ENCODE measurements at places on chromosomes 4 and X.

DNA sequence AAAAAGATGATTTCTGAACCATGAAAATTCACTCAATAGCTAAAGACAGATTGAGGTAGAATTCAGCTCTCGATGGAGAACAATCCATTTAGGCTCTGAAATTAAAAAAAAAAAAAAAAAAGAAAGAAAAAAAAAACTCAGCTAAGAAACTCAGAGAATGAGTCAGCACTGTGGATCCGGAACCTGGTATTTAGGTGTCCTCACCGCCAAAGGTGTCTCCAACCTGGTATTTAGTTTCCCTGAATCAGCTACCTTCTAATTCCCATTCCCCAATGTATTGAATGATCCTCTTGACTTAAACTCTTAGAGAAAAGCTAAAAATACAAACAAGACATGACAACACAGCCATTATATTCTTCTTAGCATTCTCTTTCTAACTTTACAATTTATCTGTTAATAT lies 150.3 kb upstream of the RASGEF1B start:
- no peak for DNase-seq

DNA sequence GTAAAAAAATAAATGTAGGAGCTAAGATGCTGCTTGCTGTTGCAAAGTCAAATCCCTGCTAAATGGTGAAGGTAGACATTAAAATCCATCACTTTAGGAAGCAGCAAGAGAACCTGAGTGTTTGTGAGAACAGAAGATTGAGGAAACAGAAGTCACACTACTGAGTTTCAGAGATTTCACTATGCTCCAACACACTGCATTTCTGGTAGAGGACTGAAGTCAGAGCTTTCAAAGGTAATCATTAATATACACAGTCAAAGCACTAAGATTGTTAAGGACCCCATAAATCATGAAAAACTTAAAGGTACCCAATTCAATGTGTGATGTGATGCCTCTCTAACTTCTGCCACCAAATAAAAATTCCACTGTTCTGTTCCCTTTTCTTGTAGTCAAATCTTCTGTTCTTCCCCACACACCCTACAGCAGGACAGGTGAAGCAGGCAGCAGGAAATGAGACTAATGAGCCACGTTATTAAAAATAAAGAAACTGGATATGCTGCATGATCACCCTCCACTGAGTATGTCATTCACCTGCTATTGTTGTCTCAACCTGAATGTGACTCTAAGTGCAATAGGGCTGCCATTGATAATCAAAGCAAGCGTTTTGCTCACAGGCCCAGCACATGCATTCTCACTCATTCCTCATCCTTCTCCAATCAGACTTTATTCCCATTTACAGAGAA lies 28.9 kb upstream of the APELA start:
- DNase-seq = no peak

GRCh38 chr4:6200011-6200921 lies at the start of gene JAKMIP1:
JAKMIP1 (minus strand) TSS chr4:6200549; CDS start chr4:6112850, 87,699 bp downstream.
- DNase-seq = peak; percentile 21

- DNase-seq = no peak
Observed at GRCh38 chr4:42750091-42750490, 93.2 kb upstream of the ATP8A1 start.

DNA sequence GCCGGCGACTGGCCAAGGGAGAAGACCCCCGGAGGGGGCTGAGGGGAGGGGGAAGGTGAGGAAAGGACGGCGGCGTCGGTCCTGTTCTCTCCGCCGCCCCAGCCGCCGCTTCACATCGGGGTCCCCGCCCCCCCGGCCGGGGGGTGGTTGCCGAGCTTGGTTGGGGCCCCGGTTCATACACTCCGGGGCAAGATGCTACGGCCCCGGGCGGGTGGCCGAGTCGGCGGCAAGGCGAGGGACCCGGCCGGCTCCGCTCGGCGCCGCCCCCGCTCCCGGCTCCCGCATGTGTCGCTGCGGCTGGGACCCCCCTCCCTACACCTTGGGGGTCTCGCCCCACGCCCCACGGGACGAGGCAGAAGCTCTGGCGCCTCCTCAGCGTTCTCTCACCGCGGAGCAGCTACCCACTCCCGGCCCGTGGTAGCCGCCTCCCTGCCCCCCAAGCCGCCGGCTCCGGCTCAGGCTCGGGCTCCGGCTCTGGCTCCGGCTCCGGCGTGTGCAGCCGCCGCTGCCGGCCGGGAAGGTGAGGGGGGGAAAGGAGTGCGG lies 461 bp downstream of the FBXW7 start:
- peak; percentile 13 for DNase-seq

DNA sequence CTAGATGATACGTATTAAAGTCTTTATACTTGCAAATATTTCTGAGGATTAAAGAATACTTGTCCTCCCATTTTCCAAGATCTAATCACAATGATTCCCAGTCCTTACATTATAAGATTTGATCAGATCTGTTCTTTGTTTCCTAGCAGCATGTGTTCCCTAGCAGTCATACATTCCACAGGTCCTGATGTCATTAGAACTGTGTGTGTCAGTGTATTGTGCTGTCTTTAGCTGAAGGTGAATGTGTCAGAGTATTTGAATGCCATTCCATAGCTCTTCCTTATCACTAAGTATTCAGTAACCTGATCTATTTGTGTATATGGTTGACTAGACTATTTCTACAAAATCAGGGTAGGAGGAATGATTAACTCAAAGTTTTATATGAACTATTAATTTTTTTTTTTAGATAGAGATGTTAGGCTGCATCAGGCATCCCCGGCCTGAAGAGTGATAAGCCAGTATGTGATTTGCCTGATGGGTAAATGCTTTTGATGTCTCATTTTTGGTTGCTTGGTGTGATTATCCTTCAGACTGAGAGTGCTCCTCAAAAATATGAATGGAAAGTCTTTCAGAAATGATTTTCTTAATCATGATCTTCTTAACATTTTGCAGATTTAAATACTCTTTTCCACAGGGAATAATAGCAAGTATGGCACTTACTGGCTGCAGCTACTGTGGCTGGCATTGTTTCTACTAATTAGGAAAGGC lies 4.4 kb downstream of the ADGRL3 start:
- DNase-seq = peak; percentile 81

DNA sequence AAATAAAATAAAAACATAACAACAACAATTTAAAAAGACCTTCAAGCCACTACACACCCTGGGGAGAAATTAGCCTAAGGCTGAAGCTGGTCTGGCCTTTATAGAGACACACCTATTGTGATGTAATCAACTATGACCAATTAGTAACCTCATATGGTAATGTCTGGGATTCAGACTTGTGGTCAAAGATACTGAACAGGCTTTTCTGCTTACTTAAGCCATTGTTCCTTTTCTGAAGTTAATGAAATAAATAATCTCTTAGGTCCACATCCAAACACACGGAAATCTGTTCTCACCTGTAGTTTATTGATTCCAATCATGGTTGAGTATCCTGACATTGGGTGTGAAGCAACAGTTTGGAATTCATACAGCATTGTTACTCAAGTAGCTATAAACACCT lies 152.5 kb downstream of the PLS3 start:
- DNase-seq = no peak

GRCh38 chrX:106954041-106954440 lies 33.8 kb downstream of the CLDN2 start:
- DNase-seq = no peak

DNA sequence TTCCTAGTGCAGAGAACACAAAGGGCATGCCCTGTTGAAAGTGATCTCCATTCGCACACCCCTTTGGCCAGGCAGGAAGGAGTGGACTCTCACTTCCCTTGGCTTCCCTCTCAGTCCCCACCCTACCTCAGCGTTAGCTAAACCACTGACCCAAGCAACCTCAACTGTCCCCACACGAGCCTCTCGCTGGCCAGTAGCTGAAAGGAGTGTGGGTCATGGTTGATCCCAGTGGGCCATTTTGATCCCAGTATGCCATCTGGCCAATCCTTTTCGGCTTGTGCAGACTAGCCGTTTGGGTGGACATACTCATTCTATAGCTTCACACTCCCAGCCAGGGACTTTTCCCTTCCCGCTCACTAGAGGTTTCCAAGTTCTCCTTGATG lies 24.4 kb upstream of the BCORL1 start:
- DNase-seq = no peak

DNA sequence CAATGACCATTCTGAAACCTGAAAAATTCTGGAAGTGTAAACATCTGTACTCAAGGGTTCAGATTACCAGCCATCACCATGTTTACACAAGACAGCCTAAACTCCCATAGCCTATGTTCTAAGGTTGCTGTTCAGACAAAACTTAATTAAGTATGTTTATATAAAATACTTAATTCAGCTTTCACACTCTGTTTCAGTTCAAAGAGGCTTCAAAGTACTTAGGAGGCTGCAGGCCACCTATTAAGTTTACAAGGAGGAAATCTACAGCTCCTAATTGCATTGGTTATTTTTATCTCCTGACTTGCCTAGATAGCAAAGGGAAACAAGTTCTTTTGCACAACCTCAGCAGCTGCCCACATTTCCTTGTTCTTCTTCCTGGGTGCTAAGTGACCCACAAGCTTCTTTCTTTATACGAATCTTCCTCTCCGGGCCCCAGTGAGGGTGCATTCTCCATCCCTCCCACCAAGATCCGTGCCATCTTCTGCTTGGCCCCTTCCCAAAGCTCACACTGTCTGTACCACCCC lies 2.0 kb downstream of the GAK start:
- no peak for DNase-seq

DNA sequence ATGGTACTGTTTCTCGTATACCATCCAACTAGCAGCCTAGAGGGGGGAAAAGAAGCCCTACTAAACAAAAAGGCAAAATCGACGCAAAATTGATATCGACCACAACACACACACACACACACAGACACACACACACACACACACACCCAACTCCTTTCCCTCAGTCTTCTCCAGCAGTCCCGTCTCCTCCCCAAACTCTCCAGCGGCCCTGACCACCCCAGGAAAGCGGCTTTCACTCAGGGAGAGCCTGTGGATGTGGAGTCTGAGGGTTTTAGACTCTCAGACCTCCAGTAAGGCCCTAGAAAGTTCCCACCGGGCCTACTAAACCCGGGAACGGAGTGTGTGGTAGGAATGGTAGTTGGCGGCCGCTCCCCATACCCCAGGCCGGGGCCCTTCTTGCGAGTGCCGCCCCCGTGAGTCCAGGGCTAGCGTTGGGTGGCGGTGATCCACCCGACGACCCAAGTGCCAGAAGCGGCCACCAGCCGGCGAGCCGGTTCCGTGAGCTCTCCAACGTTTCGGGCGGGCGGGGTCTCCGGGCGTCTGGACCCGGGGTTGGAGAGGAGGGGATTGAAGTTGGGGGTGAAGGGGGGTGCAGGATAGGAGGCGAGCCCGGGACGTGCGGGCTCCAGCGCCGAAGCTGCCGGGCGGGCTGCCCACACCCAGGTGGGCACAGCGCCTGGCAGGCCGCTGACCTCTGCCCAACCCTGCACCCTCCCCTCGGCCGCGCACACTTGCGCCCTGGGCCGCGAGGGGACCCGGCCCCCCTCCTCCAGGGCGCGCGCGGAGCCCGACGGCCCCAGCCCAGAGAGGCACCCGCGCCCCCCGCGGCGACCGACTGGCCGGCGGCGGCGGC lies 13.7 kb downstream of the ARX start:
- DNase-seq = no peak

DNA sequence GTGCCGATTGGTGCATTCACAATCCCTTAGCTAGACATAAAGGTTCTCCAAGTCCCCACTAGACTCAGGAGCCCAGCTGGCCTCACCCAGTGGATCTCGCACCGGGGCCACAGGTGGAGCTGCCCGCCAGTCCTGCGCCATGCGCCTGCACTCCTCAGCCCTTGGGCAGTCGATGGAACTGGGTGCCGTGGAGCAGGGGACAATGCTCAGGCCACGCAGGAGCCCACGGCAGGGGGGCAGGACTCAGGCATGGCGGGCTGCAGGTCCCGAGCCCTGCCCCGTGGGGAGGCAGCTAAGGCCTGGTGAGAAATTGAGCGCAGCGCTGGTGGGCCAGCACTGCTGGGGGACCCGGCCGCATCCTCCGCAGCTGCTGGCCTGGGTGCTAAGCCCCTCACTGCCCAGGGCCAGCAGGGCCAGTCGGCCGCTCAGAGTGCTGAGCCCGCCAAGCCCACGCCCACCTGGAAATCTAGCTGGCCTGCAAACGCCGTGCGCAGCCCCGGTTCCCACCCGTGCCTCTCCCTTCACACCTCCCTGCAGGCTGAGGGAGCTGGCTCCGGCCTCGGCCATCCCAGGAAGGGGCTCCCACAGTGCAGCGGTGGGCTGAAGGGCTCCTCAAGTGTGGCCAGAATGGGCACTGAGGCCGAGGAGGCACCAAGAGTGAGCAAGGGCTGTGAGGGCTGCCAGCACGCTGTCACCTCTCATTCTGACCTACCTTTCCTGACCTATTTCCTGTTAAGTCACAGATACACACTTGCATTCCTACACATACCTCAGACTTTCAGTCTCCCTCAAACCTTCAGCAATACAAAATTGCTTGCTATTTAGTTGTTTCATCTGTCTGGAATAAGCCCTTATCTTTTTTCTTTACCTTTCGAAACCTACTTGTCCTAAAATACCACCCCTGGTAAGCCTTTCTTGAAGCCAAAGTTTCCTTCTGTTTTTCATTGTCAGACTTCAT lies 20.7 kb downstream of the UBE2K start:
- DNase-seq = no peak

GRCh38 chr4:26343038-26343398 lies 22.2 kb downstream of the RBPJ start:
- DNase-seq = peak; percentile 26

- peak; percentile 60 for DNase-seq
Observed at GRCh38 chr4:86223472-86223871, 136.4 kb downstream of the MAPK10 start.

DNA sequence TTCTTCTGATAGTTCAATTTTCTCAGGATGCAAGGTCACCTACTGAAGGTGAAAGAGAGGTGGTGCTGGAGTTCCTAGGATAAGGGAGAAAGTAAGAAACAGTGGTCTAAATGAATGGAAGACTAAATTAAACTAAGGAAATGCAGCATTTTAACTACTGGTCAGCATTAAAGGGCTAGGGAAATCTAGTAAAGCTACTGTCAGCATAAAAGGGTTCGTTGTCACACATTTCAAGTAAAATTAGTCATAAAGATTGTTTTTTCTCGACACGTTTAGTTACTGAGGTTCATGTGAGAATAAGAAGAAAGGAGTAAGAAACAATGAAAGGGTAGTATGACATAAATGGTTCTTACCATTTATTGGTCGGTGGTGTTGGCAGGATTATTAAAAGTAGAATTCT lies 40.0 kb upstream of the COX18 start:
- DNase-seq = no peak

GRCh38 chrX:45368705-45369104 lies 168.0 kb upstream of the DIPK2B start:
- DNase-seq = no peak

GRCh38 chr4:39394706-39395105 lies 12.0 kb upstream of the KLB start:
- no peak for DNase-seq
